ENCODE measurements at places on chromosomes 13 and 19.

- DNase-seq: no peak
These were observed 505 bp upstream of the SHKBP1 start for GRCh38 chr19:40576151-40576584.

DNA sequence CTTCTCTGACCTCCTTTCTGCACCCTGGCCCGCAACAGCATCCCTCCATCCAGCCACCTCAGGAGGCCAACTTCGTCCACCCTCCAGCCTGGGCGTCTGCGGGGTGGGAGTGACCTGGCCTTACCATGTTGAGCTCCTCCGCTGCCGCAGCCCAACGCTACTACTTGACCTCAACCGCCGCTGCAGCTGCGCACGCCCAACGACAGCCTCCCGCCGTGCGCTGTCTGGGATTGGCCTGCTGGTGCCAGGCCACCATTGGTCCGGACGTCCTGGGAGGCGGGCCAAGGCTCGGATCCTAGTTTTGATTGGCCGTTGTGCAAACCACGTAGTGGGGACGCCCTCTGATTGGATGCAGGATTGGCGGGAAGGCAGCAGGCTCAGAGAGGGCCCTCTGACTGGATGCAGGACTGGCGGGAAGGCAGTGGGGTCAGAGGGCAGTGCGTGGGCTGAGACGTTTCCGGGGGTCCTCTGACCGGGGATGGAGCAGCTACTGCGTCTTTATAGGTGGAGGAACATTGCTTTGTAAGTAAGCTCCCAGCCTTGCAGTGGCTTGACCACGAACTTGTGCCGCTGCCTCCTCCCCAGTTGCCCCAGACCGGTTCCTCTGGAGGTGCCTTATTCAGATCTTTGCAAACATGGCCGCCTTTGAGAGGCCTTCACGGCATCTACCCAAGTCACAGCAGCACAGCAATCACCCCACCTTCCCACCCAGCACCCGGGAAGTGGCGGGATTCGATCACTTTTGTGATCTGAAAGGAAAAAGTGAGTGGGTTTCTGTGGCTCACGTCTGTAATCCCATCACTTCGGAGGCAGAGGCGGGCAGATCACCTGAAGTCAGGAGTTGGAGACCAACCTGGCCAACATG lies at the start of gene TUBA3C:
Gene TUBA3C (minus strand): TSS at position 204 of the 865 bp plus-strand sequence. CDS start 77 bp downstream, at position 127.
- DNase-seq: no peak

GRCh38 chr19:17404015-17404414 lies 1.4 kb downstream of the BST2 start:
- no peak for DNase-seq

GRCh38 chr13:48369988-48370387 lies 42.9 kb downstream of the LPAR6 start:
- no peak for DNase-seq

- no peak for DNase-seq
These were observed 107.6 kb downstream of the SOX1 start for GRCh38 chr13:112174476-112175110.

GRCh38 chr13:67619351-67619994 lies 389.3 kb upstream of the PCDH9 start:
- DNase-seq: no peak

DNA sequence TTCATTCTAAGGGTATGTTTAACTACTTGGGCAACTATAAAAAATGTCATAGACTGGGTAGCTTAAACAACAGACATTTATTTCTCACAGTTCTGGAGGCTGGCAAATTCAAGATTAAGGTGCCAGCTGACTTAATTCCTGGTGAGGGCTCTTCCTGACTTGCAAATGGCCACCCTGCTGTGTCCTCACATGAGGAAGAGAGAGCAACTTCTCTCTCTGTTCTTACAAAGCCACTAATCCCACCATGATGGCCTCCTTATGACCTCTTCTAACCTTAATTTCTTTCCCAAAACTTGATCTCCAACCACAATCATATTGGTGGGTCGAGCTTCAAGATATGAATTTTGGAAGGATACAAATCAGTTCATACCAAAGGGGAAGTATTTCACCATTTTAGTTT lies 399.0 kb downstream of the DCT start:
- DNase-seq: no peak

DNA sequence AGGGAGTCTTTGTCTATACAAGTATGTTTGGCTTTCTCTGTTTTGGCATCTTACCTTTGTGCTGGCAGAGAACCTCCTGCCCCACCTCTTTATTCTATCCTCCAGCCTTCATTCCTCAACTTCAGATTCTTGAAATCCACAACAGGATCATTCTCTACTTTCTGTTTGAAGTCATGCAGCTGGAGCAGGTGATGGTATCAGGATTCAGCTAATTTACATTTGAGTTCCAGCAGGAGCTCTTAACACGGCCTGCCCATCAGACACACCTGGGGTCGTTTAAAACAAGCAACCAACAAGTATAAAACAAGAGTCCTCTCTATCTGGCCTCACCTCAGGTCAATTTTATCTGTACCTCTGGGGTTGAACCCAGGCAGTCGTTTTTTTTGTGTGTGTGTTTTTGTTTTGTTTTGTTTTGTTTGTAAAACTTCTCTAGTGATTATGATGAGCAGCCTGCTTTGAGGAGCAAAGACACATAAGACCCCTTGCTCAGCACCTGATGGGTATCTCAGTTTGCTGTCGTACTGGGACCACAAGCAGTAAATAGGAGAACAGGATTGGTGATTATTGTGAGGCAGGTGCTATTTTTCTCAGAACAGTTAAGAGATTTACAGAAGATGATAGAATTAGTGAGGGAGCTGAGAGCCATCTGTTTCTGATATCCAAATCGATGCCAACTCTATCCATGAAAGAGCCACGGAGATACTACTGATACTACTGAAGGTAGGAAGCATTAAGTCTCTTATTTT lies 78.4 kb downstream of the GPC6 start:
- no peak for DNase-seq
